Stimulated activated CD8-positive, alpha-beta memory T cell treated with anti-CD3 and anti-CD28 coated beads, Interleukin-2, amount 100 ng/mL, for 1 hour (primary cell): ENCODE measurements at places on chromosomes 16 and 17.

DNA sequence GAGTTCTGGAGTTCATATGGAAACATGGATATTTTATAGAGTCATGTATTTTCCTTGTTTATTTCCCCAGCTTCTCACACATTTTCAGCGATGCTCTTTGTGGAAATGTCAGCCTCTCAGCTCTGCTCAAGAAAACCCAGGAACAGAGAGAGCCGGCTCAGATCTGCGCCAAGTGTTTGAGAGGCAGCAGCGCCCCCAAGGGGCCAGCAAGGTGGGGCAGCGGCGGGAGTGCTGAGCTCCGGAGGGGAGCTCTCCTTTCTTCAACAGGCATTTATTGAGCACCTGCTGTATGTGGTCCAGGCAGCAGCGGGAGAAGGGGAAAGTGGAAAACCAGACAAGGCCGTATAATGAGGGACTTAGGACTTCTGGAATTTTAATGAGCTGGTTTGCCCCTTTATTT, 421.1 kb upstream of the C16orf82 start:
- no peak for DNase-seq

GRCh38 chr17:320139-320538, 32.5 kb downstream of the RPH3AL start:
- no peak for DNase-seq

- DNase-seq: no peak
Measured at GRCh38 chr16:10961231-10961630, 16.9 kb downstream of the CLEC16A start.

DNA sequence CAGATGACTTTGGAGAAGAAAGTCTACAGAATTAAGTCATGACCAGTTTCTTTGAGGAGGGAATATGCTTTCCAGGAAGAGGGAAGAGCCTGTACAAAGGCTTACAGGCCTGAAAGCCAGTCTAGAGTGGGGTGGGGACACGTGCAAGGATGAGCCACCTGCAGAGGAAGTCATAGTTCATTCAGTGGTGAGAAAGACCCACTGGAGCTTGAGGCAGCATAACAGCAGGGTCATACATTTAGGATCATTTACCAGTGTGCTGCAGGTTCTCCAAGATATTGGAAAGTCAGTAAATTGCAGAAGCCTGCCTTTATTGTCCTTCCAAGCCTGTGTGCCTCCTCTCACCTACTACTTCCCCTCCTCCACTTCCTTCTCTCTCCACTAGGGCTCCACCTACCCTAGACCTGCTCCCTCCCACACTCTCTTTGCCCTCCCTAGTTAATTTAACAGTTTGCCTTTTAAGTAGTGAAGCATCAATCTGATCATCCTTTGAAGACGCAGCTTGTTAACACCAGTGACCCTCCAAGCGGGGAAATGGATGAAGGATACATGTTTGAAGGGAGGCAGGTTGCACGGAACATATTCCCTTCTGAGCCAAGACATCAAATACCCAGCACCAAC, 40.2 kb downstream of the CDRT15 start:
- no peak for DNase-seq

DNA sequence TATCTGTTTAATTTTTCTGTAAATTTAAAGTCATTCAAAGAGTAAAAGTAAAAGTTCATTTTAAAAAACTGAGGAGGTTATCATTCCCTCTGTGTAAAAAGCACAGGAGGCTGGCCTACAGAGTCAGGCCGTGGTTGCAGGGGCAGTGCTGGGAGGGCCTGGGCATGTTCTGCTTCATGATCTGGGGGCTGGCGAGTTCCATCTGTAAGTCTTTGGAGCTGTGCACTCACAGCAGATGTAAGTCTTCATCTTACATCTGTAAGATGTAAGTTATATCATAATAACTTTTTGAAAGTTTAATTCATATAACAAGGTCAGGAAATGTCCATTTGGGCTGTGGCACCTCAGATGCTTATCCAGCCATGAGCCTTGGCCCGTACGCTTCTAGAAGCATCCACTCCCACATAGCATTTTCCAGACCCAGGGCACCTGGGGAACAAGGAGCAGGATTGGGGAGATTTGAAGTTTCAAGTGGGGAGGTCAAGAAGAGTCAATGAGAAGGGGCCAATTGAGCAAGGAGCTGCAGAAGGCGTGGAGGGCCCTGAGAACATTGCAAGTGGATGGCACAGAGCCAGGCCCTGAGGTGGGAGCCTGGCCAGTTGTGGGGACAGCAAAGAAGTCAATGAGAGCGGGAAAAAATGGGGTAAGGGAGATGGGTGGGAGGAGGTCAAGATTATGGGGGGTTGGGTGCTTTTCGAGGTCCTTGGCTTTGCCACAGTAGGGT, 54.1 kb downstream of the TNFRSF13B start:
- DNase-seq: no peak

GRCh38 chr17:57663326-57664070, 81.6 kb downstream of the CCDC182 start:
- no peak for DNase-seq

DNA sequence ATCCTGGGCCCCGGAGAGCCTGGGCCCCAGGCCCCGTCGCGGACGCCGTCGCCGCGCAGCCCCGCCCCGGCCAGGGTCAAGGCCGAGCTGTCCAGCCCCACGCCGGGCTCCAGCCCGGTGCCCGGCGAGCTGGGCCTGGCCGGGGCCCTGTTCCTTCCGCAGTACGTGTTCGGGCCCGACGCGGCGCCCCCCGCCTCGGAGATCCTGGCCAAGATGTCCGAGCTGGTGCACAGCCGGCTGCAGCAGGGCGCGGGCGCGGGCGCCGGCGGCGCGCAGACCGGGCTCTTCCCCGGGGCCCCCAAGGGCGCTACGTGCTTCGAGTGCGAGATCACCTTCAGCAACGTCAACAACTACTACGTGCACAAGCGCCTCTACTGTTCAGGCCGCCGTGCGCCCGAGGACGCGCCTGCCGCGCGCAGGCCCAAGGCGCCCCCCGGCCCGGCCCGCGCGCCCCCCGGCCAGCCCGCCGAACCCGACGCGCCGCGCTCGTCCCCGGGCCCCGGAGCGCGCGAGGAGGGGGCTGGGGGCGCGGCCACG, 36.8 kb upstream of the ZC3H18 start:
- DNase-seq: no peak

DNA sequence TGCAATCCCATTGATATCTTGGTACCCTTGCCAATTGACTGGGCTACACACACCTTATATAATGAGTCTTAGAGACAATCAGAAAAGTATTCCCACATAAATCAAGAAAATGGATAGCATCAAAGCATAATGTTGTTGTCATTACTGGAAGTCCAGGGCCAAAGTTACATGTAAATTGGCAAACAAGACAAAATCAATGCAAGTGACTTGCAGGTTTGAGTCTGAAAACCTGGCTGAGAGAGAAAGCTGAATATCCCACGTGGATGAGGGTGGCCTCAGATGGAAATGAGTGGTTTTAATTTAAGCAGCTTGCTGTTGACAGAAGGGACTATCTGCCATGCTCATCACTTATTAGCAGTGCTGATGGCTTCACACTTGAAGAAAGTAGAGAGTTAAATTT, 324.0 kb upstream of the MON1B start:
- no peak for DNase-seq

DNA sequence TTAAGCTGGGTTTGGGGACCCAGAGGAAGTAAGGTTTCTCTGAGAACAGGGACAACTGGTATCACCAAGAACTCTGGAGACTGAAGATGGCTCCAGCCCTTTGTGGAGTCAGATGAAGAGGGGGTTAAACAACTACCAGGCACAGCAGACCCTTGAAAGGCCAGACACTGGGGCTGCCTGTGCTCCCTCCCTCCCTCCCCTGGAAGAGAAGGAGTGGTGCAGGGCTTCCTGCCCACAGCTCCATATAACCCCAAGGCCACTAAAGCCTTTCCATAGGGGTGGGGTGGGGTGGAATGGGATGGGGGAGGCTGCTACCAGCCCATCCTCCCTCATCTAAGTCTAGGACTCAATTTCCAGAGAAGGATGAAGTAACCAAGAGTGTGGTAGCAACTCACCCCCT, 66.7 kb downstream of the CCDC182 start:
- DNase-seq: no peak

DNA sequence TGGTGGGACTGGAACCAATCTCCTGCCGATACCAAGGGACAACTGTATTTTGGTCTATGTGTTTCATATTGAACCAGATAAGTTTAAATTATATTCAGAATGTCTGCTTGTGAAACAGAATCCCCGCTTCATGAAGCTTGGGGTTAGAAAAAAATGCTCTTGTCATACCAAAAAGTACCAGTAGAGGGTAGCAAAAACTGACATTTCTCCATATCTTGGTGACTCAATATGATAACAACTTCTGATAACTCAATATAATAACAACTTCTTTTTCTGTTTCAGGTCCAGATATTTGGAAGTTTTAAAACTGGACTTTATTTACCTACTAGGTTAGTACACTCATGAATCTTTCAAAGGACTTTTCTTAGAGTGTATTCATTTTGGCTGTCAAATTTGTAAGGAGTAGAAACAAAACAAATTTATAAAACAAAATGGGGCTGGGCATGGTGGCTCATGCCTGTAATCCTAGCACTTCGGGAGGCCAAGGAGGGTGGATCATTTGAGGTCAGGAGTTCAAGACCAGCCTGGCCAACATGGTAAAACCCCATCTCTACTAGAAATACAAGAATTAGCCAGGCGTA, 52.3 kb upstream of the ADCY7 start:
- no peak for DNase-seq

- DNase-seq: no peak
Measured at GRCh38 chr17:76390003-76390421, 5.6 kb downstream of the SPHK1 start.

DNA sequence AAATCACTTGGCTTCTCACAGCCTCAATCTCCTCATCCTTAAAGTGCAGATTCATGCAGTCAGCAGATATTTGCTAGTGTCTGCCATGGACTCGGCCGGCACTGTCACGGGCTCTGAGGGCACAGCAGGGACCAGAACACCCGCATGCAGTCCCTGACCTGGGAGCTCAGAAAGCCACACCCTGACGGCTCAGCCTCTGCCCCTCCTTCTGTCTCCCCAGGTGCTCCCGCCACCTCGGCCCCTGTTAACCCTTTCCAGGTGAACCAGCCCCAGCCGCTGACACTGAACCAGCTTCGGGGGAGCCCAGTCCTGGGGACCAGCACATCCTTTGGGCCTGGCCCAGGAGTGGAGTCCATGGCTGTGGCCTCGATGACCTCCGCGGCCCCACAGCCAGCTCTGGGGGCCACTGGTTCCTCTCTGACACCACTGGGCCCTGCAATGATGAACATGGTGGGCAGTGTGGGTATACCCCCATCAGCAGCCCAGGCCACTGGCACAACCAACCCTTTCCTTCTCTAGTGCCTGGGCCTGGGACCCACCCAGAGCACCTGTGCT, 28.7 kb downstream of the B9D1 start:
- no peak for DNase-seq

- DNase-seq: no peak
Measured at GRCh38 chr16:11253009-11253994, 2.7 kb downstream of the SOCS1 start.

DNA sequence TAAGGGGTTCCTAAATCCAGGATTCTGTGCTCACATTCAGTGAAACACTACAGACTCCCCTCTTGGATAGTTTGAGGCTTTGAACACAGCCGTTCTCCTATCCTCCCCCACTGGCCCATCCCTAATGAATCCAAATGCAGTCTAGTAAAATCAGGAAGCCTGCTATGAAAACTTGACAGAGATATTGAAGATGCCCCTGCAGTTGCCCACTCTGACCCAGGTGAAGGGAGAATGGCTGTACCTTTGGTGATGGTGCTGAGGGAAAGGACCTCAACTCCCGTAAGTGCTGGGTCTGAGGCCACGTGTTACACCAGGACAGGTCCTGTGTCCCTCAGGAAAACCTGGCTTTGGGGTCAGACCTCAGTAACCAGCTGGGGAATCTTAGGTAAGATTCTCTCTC, 54.4 kb downstream of the SF3B3 start:
- DNase-seq: no peak

DNA sequence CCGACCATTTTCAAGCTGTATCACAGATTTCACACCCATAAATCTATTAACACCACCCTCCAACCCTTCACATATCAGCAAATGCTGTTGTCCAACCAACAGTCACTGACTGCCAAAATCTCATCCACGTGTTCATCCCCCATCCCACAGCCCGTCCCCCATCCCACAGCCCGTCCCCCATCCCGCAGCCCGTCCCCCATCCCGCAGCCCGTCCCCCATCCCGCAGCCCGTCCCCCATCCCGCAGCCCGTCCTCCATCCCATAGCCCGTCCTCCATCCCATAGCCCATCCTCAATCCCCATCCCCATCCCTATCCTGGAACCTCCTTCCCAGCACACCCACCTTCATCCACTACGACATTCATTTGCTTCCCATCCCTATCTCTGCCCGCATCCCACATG, 14.1 kb downstream of the DLG4 start:
- DNase-seq: no peak

DNA sequence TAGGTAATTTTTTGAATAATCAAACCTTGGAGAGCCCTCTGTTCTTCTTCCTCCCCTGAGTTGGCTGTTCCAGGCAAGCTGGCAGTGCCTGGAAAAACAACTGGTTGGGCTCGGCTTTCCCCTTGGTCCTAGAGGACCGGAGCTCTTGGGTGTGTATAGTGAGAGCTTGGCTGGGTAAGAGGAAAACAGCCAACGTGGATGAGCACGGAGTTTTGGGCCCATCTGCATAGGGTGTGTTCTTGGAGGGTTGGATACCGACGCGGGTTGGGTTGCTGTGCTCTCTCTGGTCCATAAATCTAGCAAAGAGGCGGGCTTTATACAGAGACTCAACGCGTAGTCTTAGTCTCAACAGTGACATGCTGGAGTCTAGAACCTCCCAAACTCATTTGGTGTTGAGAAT, 23.2 kb downstream of the ITGB3 start:
- no peak for DNase-seq

DNA sequence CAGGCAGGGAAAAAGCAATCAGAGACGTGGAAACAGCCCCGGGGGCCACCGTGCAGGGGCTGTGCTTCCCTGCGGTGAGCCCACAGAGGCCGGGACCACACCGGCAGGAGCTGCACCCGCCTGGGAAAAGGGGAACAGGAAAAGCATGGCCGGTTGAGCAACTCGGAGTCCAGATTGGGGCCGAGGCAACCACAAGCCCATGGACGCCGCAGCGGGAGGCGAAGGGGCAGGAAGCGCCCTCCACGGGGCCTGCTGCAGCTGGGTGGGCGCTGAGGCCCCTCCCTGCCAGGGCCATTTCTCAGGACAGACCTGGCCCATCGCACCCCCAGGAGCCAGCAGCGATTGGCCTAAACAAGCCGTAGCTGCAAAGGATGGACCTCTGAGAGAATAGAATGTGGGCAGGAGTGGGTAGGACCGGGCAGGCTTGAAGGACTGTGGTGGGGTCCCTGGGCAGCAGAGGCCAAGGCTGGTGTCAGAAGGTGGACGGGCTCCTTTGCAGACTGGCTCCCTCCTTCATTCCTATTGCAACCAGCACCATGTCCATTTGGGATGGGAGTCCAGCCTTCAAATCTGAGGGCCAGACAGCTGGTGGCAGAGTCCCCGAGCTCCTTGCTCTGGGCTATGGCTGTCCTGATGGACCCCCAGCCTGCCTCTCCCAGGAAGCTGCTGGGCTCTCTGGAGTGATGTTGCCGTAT, 30.4 kb downstream of the COX4I1 start:
- no peak for DNase-seq

GRCh38 chr16:30963925-30964511, 6.5 kb downstream of the SETD1A start:
- DNase-seq: no peak

GRCh38 chr16:56517206-56517605, 2.6 kb downstream of the BBS2 start:
- no peak for DNase-seq
